ENCODE measurements at places on chromosomes 1 and 21. TPM values are rescaled to one million over a fixed set of nuclear protein-coding genes. Genes with fewer than 3 reads are reported as not detected.

Gene ELAPOR1
- 31.2 TPM for total RNA-seq

Gene DEPDC1
- total RNA-seq: 7.7 TPM

Gene TRIM63
- 0.71 TPM for total RNA-seq

Gene IFT25
- 43.7 TPM for total RNA-seq

Gene TSPEAR
- 0.62 TPM for total RNA-seq

Gene PLCH2
- 5.7 TPM for total RNA-seq

Gene OLIG2
- not detected for total RNA-seq

Gene COL11A1
- 4.0 TPM for total RNA-seq

Gene KCNK2
- total RNA-seq: 1.4 TPM

DNA sequence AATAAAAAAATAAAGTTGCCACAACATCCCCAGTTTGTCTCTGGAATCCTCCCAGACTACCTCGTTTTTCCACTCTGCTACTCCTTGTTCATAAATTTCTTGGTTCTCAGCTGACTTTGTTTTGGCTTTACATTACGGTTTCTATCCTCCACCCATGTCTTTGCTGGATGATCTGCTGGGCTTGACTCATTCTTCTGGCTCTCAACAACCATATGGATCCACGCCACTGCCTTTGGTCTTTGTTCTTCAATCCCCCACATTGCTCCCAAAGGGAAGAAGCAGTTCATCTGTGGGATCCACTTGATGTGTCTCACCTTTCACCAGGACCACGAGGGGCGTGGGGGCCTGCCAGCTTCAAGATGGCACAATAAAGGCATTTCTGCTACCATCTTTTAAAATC lies 67.1 kb upstream of the NBL1 start:
- H3K27ac ChIP-seq: no peak overlapping the region
- no peak for DNase-seq
- no peaks in the 10 kb centered on the region for H3K27me3 ChIP-seq
- no peaks in the 10 kb centered on the region for H3K4me1 ChIP-seq
- no peak overlapping the region for H3K4me3 ChIP-seq
- no peaks in the 10 kb centered on the region for H3K36me3 ChIP-seq

DNA sequence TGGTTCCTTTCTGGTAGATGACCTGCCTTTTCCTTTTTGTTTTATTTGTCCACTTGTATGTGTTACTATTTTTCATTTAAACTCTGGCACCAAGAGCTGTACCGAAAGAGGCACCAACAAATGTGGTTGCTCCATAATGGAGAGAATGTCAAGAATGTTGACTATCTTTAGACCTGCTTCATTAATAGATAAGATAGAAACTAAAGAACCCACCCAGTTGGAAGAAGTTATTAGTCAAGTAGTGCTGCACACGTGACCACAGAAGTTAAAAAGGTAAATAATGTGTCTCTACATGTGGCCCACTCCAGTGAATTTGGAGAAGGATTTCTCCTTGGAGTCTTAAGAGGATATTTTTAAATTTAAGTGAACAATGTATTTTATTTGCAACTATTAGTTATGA lies 9.3 kb downstream of the ATP1A1 start:
- peaks cover 54% of the 10 kb centered on the region for H3K4me1 ChIP-seq
- H3K27ac ChIP-seq: no peak overlapping the region
- no peaks in the 10 kb centered on the region for H3K27me3 ChIP-seq
- DNase-seq: no peak

DNA sequence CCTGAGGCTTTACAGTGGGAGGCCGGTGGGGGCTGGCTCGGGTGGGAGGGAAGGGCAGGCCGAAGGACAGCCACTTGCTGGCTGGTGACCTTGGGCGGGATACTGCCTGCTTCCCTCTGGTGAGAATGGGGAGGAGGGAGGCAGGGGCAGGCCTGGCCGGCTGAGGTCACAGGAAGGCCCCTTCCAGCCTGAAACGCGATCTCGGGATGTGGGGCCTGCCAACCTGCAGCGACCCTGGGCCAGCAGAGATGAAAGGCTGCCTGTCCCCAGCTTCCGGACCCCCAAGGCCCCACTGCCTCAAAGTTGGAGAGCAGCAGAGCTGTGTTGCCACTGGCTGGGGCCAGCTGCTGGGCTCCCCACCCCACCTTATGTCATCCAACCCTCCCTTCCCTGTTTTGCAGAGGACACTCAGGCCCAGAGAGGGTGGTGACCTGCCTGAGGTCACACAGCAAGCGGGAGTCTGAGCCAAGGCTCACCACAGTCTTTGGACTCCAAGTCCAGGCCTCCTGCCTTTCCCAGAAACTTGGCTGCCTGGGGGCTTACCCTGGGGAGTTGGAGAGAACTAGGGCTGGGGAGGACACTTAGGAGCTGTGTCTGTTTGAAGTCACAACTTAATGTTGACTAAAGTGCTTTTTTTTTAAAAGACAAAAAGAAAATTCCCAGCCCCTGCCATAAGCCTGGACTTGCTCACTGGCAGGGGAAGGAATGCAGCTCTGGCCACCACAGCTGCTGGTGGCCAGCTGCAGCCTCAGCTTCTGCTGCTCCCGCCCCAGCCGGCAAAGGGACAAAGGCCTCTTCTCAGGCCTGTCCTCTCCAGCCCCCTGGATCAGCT lies 14.8 kb upstream of the WASF2 start:
- H3K4me3 ChIP-seq: no peak overlapping the region
- peak; percentile 94 for DNase-seq
- H3K27me3 ChIP-seq: no peaks in the 10 kb centered on the region
- no peaks in the 10 kb centered on the region for H3K36me3 ChIP-seq
- H3K4me1 ChIP-seq: peaks cover 29% of the 10 kb centered on the region
- H3K27ac ChIP-seq: peak overlapping the region; percentile 92

GRCh38 chr1:170267317-170267716 lies 121.6 kb downstream of the NTMT2 start:
- H3K4me1 ChIP-seq: peaks cover 2% of the 10 kb centered on the region
- DNase-seq: no peak

- H3K27ac ChIP-seq: no peak overlapping the region
- no peak for DNase-seq
- H3K4me1 ChIP-seq: no peaks in the 10 kb centered on the region
- no peaks in the 10 kb centered on the region for H3K36me3 ChIP-seq
- H3K27me3 ChIP-seq: no peaks in the 10 kb centered on the region
- no peak overlapping the region for H3K4me3 ChIP-seq
Measured at GRCh38 chr1:156180471-156180870, 13.4 kb upstream of the SLC25A44 start.

- peak; percentile 7 for DNase-seq
- H3K27ac ChIP-seq: no peak overlapping the region
- no peaks in the 10 kb centered on the region for H3K36me3 ChIP-seq
- H3K4me3 ChIP-seq: no peak overlapping the region
- H3K27me3 ChIP-seq: no peaks in the 10 kb centered on the region
Measured at GRCh38 chr1:8831340-8831739, 13.9 kb upstream of the RERE start.

GRCh38 chr1:14915356-14916054 lies 238.0 kb upstream of the TMEM51 start:
- DNase-seq: peak; percentile 73
- no peak overlapping the region for H3K27ac ChIP-seq
- H3K4me1 ChIP-seq: peaks cover 20% of the 10 kb centered on the region
- H3K36me3 ChIP-seq: no peaks in the 10 kb centered on the region

DNA sequence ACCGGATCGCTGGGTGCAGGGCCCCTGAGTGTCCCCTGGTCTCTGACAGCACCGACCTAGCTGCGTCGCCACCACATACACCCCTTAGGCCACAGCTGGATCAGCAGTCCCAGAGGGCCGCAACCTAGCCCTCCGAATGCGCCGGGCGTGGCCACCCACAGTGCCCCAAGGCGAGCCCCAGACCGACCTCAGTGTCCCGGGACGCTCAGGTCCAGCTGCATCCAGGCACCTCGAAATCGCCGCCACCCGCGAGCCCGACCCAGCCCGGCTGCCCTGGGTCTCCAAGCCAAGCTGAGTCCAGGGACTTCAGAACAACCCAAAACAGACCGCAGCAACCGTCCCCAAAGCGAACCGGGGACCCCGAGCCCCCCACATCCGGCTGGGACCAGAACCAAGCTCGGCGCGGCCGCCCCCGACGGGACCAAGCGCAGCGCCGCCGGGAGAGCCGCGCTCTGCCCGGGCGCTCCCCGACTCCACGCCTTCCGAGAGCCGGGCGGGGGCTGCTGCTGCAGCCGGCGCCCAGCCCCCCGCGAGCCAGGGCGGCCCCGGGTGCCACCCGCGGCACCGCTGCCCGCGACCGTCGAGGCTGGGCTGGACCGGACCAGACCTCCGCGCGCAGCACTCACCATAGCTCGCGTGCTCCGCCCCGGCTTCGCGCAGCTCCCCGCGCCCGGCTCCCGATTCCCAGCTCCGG lies 54.6 kb upstream of the ECE1 start:
- H3K36me3 ChIP-seq: no peaks in the 10 kb centered on the region
- peaks cover 42% of the 10 kb centered on the region for H3K4me1 ChIP-seq
- peak overlapping the region; percentile 91 for H3K27ac ChIP-seq
- H3K27me3 ChIP-seq: no peaks in the 10 kb centered on the region
- no peak for DNase-seq

DNA sequence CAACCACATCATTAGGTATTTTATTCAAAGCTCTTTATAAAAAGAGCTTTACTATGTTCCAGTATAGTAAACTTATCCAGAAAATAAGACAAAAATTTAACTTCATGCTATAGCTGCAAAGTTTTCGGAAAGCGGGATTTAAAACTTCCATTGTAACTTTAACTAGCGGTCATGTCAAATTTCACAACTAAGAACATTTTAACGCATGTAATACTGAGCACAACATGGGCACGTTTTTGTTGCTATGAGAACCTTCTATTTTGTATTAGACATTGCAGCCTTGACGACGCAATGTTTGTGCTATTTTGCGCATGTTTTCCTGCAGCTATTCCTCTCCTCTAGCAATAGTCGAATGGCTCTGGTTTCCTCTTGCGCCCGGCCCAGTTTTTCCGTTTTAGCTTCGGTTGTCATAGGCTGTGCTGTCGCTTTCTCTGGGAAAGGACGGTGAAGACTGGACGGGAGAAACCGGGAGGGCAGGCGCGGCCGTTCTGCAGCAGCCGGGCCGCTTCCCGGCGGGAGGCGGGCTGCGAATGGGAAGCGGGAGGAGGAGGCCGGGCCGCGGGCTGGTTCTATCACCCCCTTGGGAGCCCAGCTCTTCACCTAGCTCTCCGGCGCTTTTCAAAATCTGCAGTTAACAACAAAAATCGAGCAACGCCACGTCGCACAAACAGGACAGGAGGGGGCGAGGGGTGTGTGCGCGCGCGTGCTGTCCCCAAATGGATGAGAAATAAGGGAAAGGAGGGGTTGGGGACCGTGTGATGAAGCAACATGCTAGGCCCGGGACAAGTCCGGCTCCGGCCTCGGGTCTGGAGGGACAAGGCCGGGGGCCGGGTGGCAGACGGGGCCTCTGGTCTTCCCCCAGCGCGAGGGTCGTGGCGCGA lies 105.3 kb upstream of the HNRNPU start:
- peak overlapping the region; percentile 82 for H3K4me3 ChIP-seq
- no peaks in the 10 kb centered on the region for H3K36me3 ChIP-seq
- H3K27ac ChIP-seq: peak overlapping the region; percentile 100
- no peaks in the 10 kb centered on the region for H3K27me3 ChIP-seq
- peaks cover 15% of the 10 kb centered on the region for H3K4me1 ChIP-seq
- peak; percentile 77 for DNase-seq

GRCh38 chr1:203592156-203592555 lies 34.5 kb upstream of the ATP2B4 start:
- peak; percentile 72 for DNase-seq
- H3K4me1 ChIP-seq: peaks cover 7% of the 10 kb centered on the region

GRCh38 chr1:11657654-11658053 lies 3.0 kb downstream of the FBXO44 start:
- no peak for DNase-seq
- no peak overlapping the region for H3K4me3 ChIP-seq
- H3K4me1 ChIP-seq: peaks cover 8% of the 10 kb centered on the region
- H3K27ac ChIP-seq: no peak overlapping the region
- no peaks in the 10 kb centered on the region for H3K36me3 ChIP-seq
- no peaks in the 10 kb centered on the region for H3K27me3 ChIP-seq

- no peaks in the 10 kb centered on the region for H3K36me3 ChIP-seq
- H3K27me3 ChIP-seq: no peaks in the 10 kb centered on the region
- no peak for DNase-seq
- H3K4me1 ChIP-seq: peaks cover 9% of the 10 kb centered on the region
Measured at GRCh38 chr1:116852910-116853309, 56.8 kb upstream of the PTGFRN start.

DNA sequence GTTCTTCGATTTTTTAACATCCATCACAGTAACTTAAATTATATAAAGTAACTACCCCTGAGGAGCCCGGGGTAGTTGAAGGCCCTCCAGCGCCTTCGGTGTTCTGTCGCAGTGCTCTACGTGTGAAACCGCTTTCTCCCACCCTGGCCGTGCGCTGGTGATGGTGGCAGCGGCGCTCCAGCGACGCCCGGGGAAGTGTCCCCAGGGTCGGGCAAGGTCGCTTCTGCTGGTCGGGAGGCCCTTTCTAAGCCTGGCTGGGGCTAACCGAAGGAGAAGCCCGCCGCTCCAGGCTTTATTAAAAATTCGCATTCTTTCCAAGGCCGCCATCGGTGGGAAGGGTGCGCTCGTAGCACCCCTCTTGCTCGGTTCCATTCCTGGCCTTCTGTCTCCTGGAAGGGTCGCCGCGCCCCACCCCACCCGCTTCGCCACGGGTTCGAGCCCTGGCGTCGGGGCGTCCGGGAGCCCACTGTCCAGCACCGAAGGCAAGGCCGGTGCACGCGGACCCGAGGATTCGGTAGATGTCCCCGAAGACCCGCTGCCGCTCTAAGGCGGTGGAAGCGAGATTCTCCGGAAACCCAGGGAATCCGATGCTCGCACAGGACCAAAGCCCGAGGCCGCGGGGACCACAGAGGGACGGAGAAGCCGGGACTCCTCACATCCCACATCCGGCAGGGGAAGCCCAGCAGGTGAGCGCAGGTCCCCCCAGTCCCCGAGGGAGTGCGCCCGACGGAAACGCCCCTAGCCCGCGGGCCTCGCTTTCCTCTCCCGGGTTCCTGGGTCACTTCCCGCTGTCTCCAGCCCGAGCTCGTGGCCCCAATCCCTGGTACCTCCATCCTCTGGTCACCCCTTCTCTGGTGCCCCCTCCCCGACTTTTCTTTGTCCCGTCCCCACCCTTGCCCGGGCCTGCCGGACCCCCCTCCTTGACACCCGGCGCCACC lies 685 bp upstream of the RIPPLY3 start:
- no peak for DNase-seq

- H3K4me3 ChIP-seq: no peak overlapping the region
- H3K27ac ChIP-seq: no peak overlapping the region
- no peaks in the 10 kb centered on the region for H3K27me3 ChIP-seq
- no peaks in the 10 kb centered on the region for H3K36me3 ChIP-seq
Measured at GRCh38 chr1:206580438-206581113, 31.7 kb downstream of the EIF2D start.

GRCh38 chr1:29635501-29636263 lies 399.4 kb downstream of the PTPRU start:
- no peaks in the 10 kb centered on the region for H3K36me3 ChIP-seq
- no peak for DNase-seq
- no peaks in the 10 kb centered on the region for H3K4me1 ChIP-seq
- no peaks in the 10 kb centered on the region for H3K27me3 ChIP-seq
- no peak overlapping the region for H3K27ac ChIP-seq

GRCh38 chr1:56901716-56902115 lies 47.1 kb downstream of the C8A start:
- H3K36me3 ChIP-seq: no peaks in the 10 kb centered on the region
- H3K4me1 ChIP-seq: no peaks in the 10 kb centered on the region
- no peak overlapping the region for H3K27ac ChIP-seq

All from testis (tissue), 5 donors.